Cardiac ventricle fibroblast (primary cell): ENCODE measurements at places on chromosomes 16 and 17. TPM values are rescaled to one million over a fixed set of nuclear protein-coding genes. Genes with fewer than 3 reads are reported as not detected.

TAC4 gene
- not detected in 2 replicates for total RNA-seq

TMC7 gene
- total RNA-seq: 0.06 TPM in 1 of 2 replicates, not detected in the other

CA7 gene
- not detected in 2 replicates for total RNA-seq

SLFN13 gene
- 2.0 and 2.4 TPM in 2 replicates for total RNA-seq

SAMD14 gene
- 1.1 and 1.5 TPM in 2 replicates for total RNA-seq

PRR15L gene
- total RNA-seq: not detected in 2 replicates

ABCC6 gene
- total RNA-seq: 0.12 and 1.4 TPM in 2 replicates
